NCI-H1694 treated with DMSO at 0.1 percent for 48 hours (cell line): ENCODE measurements at places on chromosomes 12 and 14.

DNA sequence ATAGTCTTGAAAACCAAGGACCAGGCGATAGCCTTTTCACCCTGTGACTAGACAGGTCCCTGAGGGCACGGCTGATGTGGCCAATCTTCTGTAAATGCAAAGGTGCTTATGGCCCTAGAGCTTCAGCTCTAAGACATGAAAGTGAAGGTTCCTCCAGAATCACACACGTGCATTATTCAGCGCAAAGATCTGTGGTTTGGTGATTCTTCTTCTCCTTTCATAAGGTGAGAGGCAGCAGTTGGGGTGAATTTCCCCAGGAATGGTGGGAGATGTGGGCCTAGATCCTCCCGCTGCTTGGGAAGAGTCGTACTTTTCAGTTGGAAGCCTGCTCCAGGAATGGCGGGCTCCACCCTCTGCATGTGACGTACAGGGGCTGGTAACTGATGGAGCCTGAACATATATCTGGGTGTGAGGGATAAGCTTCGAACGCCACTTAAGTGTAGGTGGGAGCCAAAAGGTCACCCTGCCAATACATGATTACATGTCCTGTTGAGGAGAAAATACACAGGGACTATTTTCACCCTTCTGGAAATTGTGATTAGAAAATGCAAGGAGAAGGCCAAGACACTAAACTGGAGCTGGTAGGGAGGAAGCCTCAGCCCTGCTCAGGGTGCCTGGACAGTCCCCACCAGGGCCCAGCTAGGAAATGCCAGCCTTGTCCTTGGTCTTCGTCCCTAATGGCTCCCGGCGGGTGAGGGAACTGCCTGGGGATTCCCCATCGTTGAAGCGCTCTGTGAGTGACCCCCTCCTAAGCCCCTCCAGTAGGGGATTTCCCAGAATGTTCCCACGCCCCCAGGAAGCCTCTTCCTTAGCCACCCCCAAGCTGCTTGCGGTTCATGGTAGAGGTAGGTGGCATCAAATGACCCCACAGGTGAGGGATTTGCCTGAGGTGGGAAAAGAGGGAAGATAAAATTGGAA is 17.6 kb downstream of the BATF start:
- DNase-seq = no peak

DNA sequence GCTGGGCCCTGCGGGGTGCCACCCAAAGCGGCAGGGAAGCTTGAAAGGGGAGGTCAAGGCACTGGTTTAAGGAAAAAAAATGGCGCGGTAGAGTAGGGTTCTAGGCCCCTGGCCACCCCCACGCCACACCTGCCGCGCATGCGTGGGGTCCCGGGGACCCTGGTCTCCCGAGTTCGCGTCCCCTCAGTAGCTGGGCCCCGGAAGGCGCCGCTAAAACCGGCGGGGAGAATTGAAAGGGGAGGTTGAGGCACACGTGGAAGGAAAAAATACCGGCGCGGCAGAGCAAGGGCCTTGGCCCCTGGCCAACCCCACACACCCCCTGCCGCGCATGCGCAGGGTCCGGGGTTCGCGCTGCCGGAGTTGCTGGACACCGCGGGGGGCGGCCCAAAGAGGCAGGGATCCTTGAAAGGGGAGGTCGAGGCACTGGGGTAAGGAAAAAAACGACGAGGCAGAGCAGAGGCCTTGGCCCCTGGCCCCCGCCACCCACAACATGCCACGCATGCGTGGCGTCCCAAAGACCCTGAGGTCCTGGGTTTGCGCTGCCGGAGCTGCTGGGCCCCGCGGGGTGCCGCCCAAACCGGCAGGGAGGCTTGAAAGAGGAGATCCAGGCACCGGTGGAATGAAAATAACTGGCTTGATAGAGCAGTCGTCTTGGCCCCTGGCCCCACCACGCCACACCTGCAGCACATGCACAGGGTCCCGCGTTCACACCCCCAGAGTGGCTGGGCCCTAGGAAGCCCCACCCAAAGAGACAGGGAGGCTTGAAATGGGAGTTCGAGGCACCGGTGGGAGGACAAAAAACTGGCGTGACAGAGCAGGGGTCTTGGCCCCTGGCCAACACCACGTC is 314.5 kb downstream of the ALG10 start:
- no peak for DNase-seq

DNA sequence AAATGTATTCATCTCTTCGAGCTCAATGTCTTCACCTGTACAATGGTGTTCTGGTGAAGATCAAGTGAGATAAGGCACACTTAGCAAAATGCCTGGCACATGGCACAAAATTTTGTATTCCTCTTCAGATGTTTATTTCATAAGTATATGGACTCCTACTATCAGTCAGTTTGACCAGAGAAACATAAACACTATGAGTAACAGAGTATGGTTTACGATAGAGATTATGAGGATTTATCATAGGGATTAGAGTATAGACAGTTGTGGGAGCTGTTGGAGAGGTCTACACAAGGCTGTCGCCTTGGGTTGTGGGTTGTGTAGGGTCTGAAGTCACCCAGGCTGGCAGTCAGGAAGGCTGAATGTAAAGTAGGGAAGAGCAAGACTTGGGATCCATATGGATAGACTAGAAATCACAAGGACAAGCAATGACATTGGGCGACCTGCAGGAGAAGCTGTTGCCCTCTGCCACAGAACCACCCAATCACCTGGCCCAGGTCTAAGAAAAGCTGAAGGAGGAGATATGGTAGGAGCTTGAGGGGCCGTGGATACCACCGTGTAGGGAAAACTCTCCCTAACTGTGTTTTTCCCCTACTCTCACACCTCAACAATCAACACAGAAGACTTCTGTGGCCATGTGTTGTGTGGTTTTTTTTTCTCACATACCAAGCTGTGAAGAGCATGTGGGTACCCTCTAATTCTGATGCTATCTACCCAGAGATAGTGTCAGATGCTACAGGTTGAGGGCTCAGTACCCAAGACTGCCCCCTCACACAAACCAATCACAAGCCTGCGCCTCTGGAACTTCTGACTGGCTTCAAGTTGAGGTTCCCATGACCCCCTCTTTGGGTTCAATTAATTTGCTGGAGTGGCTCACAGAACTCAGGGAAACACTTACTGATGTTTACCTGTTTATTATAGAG is 27.2 kb upstream of the RESF1 start:
- DNase-seq = no peak

- DNase-seq = no peak
Observed at GRCh38 chr14:63454863-63455622, 88.1 kb downstream of the PPP2R5E start.

- no peak for DNase-seq
Observed at GRCh38 chr12:46351886-46352650, 20.5 kb downstream of the SLC38A2 start.

DNA sequence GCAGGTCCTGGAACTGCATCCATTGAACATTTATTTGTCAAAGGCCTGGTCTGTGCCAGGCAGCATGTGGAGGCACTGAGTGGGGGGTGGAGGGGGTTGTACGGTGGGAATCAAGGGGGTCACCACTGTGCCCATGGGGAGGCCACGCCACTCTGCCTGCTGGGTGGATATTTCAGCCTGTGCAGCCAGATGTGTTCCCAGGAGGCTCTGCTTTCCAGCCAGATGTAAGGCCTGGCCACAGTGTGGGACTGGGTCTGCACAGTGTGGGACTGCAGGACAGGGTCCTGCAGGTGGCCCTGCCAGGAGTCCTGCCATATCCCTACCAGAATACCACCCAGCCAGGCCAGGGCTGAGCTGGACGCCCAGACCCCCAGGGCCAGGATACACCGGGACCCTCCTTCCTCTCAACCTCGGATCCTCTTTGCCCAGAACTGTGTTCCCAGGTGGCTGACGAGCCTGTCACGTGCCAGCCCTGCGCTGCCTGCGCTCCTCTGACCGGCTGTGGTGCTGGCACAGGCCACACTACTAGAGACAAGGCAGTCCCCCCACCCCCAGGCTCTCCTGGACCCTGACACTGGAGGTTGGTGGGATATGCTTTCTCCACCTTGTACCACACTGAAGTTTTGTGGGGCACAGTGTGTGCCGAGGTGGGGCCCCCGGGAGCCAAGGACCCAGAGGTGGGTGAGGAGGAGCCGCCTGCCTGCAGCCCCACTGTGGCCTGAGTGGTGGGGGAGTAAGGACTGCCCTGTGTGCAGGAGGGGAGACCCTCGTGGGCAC is 17.5 kb downstream of the XRCC3 start:
- no peak for DNase-seq

DNA sequence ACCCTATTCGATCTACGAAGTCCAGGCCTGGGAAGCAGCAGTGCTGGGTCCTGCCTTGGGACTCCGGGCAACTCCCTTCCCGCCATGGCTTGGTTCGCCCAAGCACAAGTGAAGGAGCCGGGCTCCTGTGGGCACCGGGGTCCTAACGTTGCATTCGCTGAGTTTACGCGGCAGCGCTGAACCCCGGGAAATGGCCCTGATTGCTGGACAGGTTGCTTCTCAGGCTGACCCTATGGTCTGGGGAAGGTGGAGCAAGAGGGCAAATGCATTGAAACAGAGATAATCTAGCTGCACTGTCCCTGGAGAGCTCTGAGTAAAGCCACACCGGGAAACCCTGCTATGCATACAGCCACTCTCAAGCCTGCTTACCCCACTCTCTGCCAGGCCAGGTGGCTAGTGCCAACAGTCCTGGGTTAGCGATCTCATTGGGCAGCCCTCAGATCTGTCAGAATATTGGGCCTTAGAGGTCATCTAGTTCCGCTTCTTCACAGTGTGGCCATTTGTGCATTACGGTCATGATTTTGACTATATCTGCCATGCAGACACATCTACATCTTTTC is 11.3 kb downstream of the SYNE3 start:
- no peak for DNase-seq

DNA sequence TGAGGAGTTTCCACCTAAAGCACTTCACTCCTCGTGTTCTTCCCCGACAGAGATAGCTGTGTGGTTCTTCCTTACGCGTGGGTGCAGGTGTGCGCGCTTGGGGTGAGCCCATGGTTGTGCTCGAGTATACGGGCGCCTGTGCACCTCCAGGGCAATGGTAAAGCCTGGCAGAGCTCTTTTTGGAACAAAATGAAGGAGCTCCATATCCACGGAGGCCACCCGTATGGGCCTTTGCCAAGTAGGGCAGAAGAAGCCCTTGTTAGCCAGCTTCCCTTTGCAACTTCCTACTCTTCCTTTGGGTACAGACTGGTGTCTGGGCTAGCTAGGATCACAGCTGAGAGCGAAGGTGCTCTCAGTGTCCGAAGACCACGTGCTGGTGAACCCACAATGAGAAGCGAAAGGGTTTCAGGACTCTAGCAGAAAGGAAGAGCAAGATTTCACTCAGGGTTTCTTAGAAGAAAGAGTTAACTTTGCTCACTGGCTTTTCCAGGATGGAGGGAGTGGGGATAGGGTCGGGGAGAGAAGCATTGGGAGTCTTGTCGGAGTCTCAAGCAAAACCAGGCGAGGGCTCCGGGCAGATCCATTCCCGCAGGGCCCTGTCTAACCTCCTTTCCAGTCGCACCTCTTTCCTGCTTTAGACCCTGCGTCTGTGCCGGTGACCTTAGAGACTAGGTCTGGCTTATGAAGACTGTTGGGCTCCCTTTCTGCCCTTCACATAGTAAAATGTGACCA is 960 bp upstream of the LRFN5 start:
- peak; percentile 82 for DNase-seq

GRCh38 chr12:53102883-53103807 is at the start of gene SOAT2:
TSS of gene SOAT2 (plus strand) at chr12:53103486. CDS start at chr12:53103578, 92 bp downstream.
- DNase-seq = no peak

GRCh38 chr14:93017301-93017797 is 94.4 kb downstream of the CHGA start:
- no peak for DNase-seq

GRCh38 chr14:70635971-70636595 is 5.6 kb upstream of the TTC9 start:
- DNase-seq = no peak

DNA sequence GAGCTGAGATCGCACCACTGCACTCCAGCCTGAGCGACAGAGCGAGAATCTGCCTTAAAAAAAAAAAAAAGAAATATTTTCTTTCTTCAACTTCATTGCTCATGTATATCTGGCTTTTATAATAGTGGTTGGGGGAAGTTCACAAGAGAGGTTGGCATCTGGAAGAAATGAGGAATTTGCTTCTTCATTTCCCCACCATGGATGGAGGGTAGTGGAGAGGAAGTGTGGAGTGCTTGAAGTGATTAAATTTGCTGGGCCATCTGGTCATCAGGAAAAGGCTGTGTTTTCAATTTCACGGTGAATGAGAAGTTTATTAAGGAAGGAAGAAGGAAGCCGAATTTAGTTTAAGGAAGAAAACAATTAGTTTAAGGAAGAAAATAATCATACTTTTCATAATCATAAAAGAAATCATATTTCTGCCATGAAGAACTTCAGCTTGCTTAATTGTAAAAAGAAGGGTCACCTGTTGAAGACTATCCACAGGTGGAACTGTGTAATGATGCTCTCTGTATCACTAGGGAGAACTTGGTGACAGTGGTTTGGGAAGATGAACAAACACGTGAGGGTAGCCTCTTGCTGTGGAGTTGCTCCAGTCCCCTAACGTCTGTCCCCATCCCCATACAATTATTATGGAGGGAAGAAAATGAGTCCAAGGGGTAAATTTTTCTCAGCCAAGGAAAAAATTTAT is 197.3 kb upstream of the ARHGAP5 start:
- no peak for DNase-seq

DNA sequence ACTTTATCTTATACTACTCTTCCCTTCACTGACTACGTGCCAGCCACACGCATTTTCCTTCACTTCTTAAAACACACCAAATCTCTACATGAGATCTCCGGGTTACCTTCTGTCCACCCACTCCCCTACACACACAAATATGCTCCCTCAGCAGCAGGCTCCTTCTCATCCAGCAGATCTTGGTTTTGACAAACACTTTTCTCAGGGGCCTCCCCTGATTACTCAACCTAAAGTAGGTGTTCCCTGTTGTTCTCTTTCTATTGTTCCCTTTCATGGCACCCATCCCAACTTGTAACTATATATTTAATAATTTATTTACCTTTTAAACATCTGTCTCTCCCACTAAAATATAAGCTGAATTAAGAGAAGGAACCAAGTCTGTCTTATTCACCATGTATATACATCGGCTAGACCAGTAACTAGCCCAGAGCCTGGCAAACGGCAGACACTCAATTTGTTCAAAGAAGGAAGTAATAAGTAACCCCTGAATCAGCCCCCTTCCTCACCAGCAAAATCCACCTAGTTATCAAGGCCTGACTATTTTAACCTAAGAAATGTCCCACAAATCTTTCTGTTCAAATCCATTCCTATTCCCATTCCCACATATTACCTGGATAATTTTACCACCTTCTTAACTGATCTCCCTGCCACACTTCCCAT is 2.7 kb downstream of the C2CD5 start:
- DNase-seq = no peak

DNA sequence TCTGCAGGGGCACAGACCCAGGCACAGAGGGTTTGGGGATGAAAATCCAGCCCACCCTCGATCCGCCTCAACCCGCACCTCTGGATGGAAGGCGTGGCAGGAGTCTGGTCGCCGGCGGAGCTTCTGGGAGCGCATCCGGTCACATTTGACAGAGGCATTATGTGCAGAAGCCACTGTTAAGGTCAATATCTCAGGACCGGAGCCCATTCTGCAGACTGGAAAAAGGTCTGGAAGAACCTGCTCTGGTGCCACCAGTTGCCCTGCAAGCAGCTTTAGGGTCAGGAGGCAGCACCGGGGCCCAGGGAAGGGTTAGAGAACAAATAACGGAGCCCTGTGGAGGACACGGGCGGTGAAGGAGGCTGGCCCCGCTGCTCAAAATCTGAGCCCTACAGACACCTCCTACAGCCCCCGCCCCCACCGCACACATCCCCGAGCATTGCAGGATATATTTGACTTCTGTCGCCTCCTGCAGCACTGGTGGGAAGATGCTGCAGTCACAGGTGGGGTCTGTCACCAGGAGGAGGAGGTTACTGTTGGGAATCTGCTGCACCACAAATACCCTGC is 25.1 kb upstream of the LRTM2 start:
- DNase-seq = peak; percentile 58
